HT-29 (cell line): ENCODE measurements at places on chromosomes 7 and 10.
A peak's percentile ranks its signal among the peaks of the same experiment; 100 is the strongest.

- DNase-seq: peak; percentile 32
Measured at GRCh38 chr7:28748933-28749584, 209.1 kb downstream of the TRIL start.

DNA sequence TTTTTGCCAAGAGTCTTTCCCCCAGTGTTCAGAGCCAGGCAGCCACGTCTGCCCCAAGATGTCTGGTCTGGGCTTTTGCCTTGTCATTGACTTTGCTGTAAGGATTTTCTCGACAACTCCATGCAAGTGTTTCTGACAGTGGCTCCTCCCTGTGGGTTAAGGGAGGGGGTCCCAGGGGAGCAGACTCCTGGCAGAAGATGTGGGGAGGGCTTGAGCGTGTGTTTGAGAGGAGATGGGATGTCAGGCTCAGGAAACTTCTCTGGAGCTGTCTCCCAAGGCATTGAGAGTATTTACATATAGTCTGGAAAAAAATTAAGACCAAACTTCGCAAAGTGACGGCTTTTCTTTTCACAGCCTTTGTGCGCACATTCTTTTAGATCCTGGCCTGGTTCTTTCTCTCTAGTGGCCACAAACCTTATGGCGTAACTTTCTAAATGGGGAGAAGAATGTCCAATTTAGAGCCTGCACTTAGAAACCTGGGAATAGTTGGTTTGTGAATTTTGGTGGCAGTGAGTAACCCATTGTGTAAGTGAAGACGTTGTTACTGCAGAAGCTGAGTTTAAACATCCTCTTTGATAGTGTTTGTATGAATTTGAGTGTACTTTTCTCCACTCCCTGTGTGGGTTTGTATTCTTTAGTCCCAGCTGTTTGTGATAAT, 201.5 kb downstream of the LRMDA start:
- no peak for DNase-seq

DNA sequence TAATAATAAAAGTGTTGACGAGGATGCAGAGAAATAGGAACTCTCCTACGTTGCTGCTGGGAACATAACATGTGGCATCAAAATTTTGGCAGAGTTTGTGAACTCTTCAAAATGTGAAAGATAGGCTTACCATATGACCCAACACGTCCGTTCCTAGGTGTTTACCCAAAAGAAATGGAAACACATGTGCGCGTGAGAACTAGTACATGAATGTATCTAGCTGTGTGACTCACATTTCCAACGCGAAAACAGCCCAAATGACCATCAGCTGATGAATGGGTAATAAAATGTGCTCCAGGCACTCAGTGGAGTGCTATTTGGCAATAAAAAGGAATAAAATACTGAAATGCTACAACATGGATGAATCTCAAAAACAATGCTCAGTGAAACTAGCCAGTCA, 10.4 kb upstream of the ELFN1 start:
- DNase-seq: no peak

DNA sequence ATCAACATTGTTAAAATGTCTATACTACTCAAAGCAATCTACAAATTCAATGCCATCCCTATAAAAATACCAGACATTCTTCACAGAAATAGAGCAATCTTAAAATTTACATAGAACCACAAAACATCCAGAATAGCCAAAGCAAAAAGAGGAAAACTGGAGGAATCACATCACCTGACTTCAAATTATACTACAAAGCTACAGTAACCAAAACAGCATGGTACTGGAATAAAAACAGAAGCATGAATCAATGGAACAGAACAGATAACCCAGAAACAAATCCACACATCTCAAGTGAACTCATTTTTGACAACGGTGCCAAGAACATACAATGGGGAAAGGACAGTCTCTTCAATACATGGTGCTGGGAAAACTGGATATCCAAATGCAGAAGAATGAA, 87.3 kb upstream of the EGFR start:
- no peak for DNase-seq

- no peak for DNase-seq
Measured at GRCh38 chr7:68248973-68249372, 1252.3 kb downstream of the TYW1 start.

DNA sequence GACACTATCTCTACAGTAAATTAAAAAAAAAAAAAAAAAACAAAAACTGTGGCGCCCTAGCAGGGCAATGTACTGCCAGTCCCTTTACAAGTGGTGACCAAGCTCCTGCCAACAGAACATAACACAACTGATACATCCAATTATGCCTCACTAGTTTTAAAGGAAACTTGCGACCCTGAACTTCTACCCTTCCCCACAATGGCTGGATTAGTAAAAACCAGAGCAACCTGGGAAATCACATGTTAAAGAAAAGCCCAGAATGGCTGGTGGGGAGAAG, 16.5 kb downstream of the ATE1 start:
- no peak for DNase-seq

DNA sequence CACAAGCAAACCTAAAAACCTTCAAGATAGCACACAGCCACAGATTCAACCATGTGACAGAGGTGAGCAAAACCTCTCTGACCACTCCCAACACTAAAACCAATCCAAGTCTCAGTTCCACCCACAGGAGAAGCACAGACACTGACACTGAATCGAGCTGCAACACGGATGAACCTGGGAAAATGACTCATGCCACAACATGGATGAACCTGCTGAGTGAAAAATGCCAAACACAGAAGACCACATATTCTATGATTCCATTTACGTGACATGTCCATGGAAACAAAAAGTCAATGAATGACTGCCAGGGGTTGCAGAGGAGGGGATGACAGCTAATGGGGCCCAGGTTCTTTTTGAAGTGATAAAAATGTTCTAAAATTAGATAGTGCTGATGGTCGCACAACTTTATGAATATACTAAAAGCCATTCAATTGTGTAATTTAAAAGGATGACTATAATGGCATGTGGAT, 22.0 kb downstream of the CYTH3 start:
- no peak for DNase-seq

GRCh38 chr7:141359740-141360415, 191.3 kb upstream of the AGK start:
- DNase-seq: no peak

- no peak for DNase-seq
Measured at GRCh38 chr10:69838418-69838817, 36.7 kb downstream of the COL13A1 start.

- peak; percentile 96 for DNase-seq
Measured at GRCh38 chr7:133853706-133854276, 273.3 kb upstream of the LRGUK start.

DNA sequence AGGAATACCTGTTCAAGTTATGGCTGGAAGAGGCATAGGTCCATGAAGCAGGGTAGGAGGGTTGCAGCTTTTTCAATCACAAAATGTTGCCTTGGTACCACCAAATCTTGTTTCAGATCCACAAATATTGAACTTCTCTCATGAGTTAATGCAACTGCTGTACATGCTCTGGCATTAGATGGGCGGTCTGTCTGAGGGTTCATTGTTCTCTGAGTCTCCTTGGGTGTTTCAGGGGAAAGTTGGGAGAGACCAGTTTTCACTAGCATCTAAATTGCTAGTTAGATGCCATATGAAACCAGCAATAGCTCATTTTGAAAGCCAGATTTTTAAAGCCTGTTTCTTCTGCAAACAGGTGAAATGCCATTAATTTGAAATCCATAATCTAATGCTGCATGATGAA, 27.8 kb upstream of the ELMO1 start:
- no peak for DNase-seq
